ENCODE measurements at places on chromosomes 11 and 22. TPM values are rescaled to one million over a fixed set of nuclear protein-coding genes. Genes with fewer than 3 reads are reported as not detected.

- DNase-seq, result no peak
Measured at GRCh38 chr11:106461839-106462545, 384.5 kb downstream of the AASDHPPT start.

- DNase-seq, result no peak
Measured at GRCh38 chr11:73717136-73717535, 43.7 kb downstream of the RAB6A start.

GRCh38 chr11:129374081-129374992 is 1.3 kb upstream of the BARX2 start:
- no peak for DNase-seq

DNA sequence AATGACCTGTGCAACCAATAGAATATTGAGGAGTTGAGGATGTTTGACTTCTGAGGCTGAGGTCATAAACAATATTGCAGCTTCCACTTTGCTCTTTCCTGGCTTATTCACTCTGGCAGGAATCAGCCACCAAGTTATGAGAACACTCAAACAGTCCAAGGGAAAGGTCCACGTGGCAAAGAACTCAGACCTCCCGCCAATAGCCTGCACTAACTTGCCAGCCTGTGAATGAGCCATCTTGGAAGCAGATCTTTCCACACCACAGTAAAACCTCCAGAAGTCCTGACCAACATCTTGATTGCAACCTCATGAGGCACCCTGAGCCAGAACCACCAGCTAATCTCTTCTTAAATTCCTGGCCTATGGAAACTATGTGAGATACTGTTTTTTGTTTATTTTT is 22.7 kb upstream of the PICALM start:
- no peak for DNase-seq

DNA sequence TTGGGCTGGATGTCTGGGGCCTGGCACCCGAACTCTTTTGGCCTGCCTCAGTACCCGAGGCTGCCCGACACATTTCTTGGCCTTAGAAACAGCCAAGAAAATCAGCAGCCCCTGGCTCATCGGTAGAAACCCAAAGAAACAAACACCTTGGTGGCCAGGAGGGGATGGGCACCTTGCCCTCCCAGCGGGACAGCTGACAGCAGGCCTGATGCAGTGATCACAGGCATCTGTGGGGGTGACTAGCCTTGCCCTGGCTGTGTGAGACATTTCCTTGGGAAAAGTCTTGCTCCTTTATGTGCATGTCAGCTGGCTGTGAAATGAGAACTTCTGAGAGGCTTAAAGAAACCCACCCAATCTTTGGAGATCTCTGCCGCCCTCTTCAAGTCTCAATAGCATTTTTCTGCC is 60.9 kb downstream of the SMIM38 start:
- DNase-seq, result no peak

DNA sequence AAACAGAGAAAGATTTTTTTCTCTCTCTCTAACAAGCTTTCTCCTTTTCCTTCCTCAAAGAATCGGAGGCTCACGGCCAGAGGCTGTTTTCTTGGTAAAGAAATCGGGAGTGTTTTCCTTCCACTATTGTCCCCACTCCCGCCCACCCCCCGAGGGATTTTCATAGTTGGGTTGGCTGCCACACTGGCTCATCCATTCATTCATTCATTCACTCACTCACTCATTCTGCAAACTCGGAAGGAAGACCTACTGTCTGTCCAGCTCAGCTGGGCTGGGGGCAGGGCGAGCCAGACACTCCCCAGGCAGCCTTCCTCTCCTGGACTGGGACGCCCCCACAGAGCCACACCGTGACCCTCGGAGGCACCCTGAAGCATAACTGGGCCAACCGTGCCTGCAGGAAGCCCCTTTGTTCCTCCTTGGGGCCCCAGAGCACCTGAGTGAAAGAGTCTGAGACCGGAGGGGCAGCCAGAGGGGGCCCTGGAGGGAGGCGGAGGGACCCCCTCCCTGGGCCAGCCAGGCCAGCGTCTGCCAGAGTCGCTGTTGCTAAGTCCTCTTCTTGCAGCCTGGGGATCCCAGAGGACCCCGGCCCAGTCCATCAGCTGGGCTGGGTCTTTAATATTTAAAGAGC is 17.0 kb downstream of the CDKN1C start:
- no peak for DNase-seq

DNA sequence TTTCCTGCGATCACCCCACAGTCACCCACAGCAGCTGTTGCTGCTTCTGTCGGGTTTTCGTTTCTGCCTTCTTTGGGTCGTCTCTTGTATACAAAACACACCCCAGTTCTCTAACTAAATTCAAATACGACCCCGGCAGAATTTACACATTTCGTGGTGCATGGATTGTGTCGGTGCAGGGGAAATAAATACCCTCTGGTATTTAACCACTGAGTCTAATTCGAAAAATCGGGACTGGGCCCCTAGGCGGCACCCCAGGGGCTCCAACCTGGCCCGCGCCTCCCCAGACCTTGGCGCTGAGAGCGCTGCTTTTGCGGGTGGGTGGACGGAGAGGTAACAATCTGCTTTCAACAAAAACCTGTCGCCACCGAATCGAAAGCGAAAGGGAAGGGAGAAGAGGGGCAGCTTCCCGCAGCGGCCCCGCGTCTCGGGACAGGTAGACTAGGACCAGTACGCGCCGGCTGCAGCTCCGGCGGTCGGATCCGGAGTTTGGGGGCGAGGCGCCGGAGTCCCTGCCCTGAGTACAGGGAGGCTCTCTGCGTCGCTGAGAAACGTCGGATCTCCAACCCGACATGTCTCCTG is 4.4 kb downstream of the ALX4 start:
- no peak for DNase-seq

DNA sequence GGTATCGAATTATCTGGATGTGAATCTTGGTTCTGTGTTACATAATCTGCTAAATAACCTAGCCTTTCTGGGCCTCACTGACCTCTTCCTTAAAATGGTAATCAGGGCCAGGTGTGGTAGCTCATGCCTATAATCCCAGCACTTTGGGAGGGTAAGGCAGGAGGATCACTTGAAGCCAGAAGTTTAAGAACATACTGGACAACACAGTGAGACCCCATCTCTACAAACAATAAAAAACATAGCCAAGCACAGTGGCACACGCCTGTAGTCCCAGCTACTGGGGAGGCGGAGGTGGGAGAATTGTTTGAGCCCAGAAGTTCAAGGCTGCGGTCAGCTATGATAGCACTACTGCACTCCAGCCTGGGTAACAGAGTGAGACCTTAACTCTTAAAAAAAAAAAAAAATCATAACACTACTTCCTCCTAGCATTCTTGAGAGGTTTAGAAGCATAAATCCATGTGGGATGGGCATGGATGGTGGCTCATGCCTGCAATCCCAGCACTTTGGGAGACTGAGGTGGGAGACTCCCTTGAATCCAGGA is 72.5 kb downstream of the C11orf65 start:
- DNase-seq, result no peak

GRCh38 chr22:42937164-42937843 is 77.6 kb downstream of the PACSIN2 start:
- no peak for DNase-seq

DNA sequence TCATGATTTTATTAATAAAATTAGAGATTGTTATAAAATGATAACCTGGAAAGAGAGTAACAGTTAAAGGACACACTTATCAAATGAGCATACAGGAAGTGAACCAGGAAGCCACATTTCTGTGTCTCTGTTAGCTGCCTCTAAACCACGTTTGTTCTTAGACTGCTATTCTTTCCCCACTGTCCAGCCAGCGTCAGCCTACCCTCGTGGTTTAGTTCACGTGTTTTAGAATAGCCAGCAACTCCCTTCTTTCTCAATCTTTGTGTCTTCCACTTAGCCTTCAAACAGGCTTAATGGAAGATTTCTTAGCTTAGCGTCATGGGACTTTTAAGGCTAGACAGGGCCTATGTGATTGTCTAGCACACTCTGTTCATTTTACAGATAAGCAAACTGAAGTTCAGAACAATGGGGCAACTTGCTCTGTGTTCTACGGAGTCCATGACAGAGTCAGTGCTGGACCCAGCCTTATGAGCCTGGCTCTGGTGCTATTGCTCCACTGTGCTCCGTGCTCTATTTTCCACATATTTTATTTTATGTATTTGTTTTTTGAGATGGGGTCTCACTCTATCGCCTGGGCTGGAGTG is 27.2 kb downstream of the GRAMD1B start:
- DNase-seq, result no peak

- no peak for DNase-seq
Measured at GRCh38 chr11:16924826-16925560, 89.2 kb downstream of the PLEKHA7 start.

GRCh38 chr11:119738059-119738439 is 9.0 kb upstream of the NECTIN1 start:
- DNase-seq, result no peak

GRCh38 chr11:75031224-75031753 is 42.6 kb downstream of the NEU3 start:
- DNase-seq, result peak; percentile 23

DNA sequence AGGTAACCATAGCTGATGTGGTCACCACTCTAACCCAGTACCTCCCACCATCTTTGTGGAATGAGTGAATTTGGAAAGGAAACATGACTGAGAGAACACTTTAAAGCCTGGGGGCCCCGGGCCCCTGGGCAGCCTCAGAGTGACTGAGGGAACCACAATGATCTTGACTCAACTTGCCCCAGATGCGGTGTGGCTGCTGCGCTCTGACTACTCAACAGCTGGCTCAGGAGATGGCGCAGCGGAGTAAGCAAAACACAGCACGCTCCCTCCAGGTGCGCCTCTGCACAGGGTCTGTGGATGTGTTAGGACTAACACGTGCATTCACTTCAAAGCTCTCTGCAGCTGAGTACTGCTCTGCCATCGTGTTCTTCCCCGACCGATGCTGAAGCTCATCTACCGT is 5.9 kb downstream of the RNF215 start:
- no peak for DNase-seq

- DNase-seq, result no peak
Measured at GRCh38 chr11:8381871-8382396, 118.3 kb upstream of the LMO1 start.

- no peak for DNase-seq
Measured at GRCh38 chr11:112885744-112886433, 75.3 kb upstream of the NCAM1 start.

DNA sequence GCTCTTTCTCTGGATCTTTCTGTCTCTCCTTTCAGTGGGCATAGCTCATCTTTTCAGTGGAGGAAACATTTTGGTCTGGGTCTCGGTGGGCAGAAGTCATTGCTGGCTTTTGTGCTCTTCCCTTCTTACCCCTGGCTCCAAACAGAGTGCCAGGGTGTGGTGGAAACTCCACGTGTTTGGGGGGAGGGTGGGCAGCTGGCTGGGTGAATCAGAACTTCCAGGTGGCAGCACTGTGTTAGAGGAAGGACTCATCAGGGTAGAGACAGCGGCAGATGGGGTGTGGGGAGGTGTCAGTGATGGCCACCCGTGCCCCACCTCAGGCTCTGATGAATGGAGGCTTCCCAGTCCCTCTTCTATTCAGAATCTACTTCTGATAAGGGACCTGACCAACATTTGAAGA is 114.0 kb downstream of the GRIK4 start:
- DNase-seq, result no peak

The CNGA4 gene
- polyA plus RNA-seq, result 0.11 TPM

The KCNQ1OT1 gene
- polyA plus RNA-seq, result 0.18 TPM

The APOBEC3G gene
- polyA plus RNA-seq, result 7.3 TPM

The CHEK2 gene
- 9.4 TPM for polyA plus RNA-seq

The CLCF1 gene
- 13.9 TPM for polyA plus RNA-seq

The KRTAP5-7 gene
- not detected for polyA plus RNA-seq

The MPZL3 gene
- 0.39 TPM for polyA plus RNA-seq

The MRGPRX3 gene
- not detected for polyA plus RNA-seq
